ENCODE measurements at places on chromosomes 6 and 20.

DNA sequence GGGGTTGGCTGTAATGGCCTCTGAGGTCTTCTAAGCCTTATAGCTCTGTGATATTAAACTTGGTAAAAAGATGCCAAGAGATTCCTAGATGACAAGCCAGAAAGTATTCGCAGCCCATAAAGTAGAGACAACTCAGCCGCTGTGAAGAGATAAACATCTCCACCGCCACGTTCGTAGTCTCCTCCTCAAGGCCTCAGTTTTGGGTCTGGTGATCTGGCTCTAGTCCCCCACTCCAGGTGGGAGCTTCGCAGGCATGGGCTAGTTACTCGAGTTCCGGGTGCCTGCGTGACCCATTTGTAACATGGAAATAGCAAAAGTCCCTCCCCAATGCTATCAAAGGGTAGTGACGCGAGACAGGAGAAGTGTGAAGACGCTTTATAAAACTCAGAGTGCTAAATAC is 28.3 kb upstream of the AFDN start:
- no peak for DNase-seq

- DNase-seq: no peak
These were observed 5.9 kb downstream of the TP53TG5 start for GRCh38 chr20:45372241-45372640.

DNA sequence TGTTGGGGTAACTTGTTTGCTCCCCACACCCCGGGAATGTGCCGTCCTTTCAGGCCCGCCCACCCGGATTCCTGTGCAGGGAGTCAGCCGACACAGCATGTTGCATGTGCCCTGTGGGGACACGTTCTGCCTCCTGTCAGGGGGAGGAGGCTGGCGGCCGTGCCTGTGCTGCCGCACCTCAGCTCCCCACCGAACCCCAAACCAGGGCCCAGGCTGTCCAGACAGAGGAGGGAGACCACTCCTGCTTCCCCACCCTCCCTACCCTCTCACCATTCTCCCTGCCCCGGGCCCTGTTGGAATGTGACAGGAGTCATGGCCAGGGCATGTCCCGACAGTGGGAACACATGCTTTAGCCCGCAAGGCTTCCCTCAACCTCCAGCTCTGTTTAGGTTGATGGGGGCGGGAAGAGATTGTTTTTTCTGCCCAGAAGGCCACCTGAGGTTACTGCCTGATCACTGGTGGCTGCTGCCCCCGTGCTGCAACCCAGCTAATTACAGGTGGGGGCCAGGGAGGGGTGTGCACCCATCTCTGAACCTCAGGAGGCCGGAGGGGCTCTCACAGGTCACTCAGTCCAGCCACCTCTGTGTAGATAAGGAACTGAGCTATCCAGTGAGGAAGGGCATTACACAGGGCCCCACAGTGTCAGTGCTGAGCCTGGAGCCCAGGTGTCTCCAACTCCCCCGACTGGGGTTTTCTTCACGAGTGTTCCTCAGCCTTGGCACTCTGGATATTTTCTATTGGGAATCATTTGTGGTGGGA is 13.6 kb downstream of the LRRC73 start:
- no peak for DNase-seq

DNA sequence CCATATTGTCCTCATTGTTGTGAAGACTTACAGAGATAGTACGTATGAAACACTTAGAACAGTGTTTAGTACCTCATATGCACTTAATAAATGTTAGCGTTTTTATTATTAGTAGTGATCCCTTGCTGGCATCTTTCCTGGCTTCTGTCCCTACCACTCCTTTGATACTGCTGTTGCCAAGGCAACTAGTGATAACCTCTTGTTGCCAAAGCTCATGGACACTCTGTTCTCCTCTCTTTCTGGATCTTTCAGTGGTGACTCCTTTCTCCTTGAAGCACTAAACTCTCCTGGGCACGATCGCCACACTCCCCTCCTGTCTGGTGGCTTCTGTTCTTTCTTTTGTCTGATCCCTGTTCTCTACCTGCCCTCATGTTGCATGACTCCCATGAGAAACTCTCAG is 83.5 kb downstream of the FOXO3 start:
- no peak for DNase-seq

GRCh38 chr6:154791556-154792317 is 58.5 kb downstream of the SCAF8 start:
- no peak for DNase-seq

GRCh38 chr20:32329817-32330554 is 28.1 kb upstream of the ASXL1 start:
- no peak for DNase-seq

DNA sequence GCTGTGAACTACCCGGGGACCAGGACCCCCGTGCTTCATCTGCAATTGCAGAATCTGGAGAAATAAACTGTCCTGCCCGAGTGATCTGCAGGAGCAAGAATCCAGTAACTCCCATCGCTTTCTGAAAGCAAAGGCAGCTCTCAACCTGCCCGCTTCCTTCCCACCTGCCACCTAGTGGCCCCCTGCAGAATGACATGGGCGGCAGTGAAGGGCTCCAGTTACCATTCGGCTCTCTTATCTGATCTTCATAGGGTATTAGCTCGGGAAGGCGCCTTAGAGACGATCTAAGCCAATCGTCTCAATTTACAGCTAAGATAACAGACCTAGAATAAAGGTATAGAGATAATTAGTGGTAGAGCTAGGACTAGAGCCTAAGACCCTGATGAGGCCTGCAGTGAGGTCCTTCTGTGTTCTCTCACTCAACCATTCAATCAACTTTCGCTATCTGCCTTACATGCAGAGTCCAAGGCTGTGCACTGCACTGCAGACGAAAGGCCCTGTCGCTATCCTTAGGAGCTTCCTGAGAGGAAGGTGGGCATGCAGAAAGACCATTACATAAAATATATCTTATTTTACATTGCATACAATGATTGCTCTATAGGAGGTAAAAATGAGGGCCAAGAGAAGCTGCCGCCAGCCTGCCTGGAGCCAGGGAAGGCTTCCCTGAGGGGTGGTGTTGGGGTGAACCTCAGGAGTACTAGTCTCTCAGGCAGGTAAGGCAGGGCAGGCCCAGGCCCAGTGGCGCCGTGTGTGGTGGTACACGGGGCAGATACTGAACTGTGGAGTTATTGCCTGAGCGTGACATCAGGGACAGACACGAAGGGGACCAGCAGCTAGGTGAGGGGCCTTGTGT is 7.1 kb upstream of the PSMG4 start:
- peak; percentile 42 for DNase-seq

DNA sequence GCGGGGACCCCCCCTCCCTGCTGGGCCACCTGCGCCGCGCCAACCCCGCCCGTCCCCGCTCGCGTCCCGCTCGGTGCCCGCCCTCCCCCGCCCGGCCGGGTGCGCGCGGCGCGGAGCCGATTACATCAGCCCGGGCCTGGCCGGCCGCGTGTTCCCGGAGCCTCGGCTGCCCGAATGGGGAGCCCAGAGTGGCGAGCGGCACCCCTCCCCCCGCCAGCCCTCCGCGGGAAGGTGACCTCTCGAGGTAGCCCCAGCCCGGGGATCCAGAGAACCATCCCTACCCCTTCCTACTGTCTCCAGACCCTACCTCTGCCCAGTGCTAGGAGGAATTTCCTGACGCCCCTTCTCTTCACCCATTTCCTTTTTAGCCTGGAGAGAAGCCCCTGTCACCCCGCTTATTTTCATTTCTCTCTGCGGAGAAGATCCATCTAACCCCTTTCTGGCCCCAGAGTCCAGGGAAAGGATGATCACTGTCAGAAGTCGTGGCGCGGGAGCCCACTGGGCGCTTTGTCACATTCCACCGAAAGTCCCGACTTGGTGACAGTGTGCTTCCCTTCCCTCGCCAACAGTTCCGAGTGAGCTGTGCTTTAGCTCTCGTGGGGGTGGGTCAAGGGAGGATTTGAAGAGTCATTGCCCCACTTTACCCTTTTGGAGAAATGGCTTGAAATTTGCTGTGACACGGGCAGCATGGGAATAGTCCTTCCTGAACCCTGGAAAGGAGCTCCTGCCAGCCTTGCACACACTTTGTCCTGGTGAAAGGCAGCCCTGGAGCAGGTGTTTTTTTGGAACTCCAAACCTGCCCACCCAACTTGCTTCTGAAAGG is 2.1 kb downstream of the VEGFA start:
- no peak for DNase-seq

DNA sequence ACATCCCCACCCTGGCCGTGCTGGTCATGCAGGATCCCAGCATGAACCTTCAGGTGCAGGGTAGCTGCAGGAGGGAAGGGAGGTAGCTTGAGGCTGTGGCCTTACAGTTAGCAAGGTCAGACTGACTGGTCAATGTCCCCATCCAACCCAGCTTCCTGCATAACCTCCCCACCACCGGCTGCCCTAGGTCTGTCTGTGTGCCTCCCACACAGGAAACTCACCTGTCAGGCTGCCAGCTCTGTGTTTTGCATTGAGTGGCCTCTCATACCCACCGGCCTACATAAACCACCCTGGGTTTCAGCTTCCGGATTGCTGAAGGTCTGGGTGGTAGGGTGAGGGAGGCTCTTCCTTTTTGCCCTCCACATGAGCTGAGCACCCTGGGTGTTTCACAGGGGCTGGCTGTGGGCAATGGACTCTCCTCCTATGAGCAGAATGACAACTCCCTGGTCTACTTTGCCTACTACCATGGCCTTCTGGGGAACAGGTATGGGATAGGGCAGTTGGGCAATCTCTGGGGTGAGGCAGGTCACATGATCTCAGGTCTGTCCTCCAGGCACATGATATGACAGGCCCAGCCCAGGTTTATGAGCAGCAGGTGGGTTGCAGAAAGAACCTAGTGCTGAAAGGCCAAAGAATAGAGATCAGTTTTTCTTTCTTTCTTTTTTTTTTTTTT is 1.8 kb downstream of the CTSA start:
- no peak for DNase-seq

GRCh38 chr6:46044881-46045617 is 29.4 kb upstream of the CLIC5 start:
- DNase-seq: no peak

DNA sequence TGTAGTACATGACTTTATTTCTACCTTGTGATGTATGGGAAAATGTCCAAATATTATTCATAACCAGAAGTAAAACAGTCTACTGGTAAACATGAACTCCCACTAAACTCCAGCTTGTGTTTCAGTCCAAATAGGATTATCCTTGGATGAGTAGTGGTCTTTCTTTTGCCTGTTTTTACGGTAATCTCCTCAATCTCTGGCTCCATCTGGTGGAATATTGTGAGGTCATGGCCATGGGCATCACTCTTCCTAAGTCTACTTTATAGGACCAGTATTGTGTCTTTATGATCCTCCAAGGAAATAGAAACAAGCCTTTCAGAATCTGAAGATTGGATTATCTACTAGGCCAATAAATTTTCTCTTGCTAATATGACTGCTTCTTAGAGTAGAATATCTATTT is 505.0 kb downstream of the BMP2 start:
- no peak for DNase-seq

GRCh38 chr6:43922426-43923375 is 152.7 kb downstream of the VEGFA start:
- DNase-seq: no peak

GRCh38 chr20:59647271-59647670 is 42.9 kb downstream of the PHACTR3 start:
- no peak for DNase-seq

GRCh38 chr20:61976644-61977418 is 88.8 kb downstream of the TAF4 start:
- no peak for DNase-seq

DNA sequence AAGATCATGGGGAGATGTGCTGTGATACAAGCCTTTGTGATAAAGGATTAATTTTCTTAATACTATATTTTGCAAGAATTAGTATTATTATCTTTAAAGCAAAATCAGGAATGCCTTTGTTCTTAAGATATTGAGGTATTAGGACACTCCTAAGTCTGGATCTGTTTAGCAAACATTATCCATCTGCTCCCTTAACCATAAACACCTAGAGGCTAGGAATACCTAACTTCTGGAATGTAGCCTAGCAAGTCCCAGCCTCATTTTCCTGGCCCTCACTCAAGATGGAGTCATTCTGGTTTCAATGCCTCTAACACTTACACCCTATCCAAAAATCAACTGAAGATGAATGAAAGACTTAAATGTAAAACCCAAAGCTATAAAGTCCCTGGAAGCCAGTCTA is 106.3 kb upstream of the GJE1 start:
- no peak for DNase-seq

DNA sequence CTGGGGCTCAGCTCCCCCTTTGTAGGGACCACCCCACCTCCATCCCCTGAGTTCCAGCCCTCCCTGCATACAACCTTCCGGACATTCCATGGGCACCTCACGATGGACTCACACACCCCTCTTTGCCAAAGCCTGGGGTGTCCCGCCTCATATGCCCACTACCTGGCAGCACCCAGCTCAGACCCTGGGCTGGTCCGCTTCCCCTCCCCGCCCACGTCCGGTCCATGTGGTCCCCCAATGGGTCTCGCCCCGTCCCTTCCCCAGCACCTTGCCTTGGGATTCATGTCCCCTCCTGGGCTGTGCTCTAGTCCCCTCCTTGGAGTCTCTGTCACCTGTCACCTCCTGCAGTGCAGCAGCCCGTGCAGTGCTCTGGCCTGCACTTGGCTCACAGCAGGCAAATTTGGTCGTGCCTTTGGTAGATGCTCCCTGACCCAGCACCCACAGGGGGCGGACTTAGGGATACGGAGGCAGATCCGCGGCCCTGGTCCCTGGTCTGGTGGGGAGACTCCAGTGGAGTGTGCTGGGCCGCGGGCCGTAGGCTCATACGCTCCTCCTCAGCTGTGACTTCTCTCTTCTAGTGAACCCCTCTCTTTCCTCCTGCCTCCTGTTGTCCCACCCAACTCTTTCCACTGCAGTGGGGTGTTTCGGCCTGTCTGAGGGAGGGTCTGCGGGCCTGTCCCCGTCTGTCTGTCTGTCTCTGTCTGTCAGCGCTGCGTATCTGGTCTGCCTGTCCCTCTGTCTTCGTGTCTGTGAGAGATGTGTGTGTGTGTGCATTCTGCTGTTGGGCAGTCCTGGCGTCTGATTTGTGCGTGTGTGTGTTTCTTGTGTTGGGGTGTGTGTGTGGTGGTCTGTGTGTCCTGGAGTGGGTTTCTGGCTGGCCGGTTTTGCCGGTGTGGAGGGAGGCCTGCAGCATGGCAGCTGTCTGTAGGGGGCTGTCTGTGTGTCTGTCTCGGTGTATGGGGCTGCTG is 69.5 kb downstream of the SRC start:
- no peak for DNase-seq

GRCh38 chr20:25418776-25419175 is 11.3 kb downstream of the GINS1 start:
- DNase-seq: no peak

DNA sequence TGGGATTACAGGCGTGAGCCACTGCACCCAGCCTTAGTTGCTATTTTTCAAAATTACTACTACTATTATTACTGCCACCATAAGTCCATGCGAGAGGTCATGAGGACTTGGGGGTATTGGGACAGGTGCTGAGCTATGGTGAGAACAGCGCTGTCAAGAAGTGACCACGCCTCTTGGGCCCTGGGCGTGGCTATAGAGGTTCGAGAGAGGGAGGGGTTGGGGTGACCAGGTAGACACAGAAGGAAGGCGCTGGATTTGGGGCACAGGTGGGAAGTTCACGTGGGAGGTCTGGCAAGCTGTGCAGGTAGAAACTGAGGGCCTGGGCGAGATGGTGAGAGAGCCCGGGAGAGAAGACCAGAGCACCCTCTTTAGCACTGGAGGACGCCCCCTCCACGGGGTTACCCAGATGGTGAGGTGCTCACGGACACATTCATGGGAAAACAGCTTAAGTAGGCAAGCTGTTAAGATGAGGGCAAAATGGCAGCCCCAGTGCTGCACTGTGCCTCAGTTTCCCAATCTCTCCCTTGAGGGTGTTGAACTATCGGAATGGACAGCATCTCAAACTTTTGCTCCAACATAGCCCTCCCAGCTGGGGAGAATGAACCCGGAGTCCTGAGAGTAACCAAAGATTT is 61.0 kb downstream of the RAB44 start:
- DNase-seq: no peak

GRCh38 chr20:37284691-37285161 is 4.7 kb upstream of the MANBAL start:
- no peak for DNase-seq
